Fibroblast of skin of left quadriceps (primary cell): ENCODE measurements at places on chromosomes 2 and 18.

DNA sequence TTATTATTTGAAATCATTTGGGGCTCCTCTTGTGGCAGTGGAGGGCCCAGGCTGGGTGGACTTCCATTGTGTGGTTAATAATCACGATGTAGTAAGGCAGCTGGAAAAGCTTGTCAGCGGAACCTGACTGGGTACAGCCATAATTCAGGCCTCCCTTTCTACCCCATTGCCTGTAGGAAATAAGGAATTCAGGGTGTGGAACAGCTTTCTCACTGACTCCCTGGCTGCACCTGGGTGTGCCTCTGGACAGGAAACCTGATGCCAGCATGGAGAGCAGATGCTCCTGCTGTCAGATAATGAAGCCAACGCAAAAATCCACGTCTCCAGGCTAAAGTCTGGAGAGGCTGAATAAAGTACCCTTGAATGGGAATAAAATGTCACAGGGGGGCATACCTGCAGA, 44.2 kb downstream of the LYPD6B start:
- no peak for DNase-seq

DNA sequence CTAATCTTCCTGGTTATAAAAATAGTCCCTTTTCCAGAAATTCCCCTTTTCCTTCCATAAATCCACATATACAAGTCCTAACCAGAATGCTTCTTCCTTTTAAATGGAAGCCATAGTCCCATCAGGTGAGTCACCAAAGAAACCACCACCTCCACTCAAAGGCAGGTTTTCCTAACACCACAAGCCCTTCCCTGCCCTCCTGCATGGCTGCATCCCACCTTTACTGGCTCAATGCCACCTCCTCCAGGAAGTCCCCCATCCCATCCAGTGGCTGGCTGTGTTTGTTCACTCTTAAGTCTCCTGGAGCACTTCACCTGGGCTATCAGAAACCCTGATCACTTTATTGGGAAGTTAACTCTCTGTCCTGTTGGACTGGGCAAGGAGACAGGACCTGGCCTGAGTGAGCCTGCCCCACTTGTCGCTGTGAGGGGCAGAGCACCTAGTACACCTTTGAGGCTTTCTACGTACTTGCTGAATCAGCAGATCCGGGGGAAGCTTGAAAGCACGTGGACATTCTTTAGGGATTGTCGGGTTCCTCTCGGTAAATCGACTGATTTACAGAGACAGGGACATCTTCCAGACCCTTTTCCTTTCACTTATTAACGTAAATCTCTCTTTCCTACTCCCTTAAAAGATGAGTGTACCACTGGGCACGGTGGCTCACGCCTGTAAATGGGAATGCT, 71.0 kb downstream of the NGEF start:
- DNase-seq: no peak

DNA sequence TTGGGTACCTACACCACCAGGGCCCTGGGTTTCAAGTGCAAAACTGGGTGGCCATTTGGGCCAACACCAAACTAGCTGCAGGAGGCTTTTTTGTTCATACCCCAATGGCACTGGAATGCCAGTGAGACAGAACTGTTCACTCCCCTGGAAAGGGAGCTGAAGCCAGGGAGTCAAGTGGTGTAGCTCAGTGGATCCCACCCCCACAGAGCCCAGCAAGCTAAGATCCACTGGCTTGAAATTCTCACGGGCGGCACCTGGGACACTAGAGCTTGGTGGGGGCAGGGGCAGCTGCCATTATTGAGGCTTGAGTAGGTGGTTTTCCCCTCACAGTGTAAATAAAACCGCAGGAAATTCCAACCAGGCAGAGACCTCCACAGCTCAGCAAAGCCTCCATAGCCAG, 46.0 kb upstream of the FAM110C start:
- DNase-seq: no peak

DNA sequence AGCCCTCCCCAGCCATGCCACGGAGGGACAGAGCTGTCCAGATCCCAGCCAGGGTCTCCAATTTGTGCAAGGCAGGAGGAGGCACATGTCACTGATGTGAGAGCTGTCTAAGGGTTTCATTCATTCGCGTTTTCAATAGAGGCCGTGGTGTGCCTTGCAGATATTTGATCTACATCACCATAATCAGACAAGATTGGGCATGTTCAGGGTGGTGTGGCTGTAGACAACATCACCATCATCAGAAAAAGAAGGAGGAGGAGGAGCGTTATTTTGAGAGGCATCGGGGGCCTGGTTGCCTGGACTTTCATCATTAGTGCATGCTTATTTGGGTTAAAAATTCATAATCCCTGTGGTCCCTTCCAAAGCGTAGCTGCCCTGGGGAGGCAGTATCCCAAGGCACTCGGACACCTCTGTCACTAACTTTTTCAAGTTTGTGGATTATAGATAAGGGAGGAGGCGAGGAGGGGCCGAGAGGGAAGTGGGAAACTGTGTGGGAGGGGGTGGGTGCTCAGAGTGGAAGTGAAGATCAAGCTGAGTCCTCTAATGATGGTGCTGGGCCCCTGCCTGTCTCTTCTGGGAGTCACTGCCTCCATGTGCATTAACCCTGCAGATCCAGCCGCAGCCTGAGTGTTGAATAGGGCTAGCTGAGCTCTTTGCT, 194.1 kb downstream of the CTIF start:
- no peak for DNase-seq

- no peak for DNase-seq
Observed at GRCh38 chr2:38415728-38416291, 38.7 kb upstream of the ATL2 start.

GRCh38 chr2:33111002-33111446, 164.3 kb downstream of the LTBP1 start:
- DNase-seq: peak; percentile 37

- DNase-seq: no peak
Observed at GRCh38 chr18:59959606-59960005, 59.8 kb downstream of the PMAIP1 start.

- DNase-seq: no peak
Observed at GRCh38 chr18:46070815-46071652, 1.0 kb downstream of the PSTPIP2 start.

DNA sequence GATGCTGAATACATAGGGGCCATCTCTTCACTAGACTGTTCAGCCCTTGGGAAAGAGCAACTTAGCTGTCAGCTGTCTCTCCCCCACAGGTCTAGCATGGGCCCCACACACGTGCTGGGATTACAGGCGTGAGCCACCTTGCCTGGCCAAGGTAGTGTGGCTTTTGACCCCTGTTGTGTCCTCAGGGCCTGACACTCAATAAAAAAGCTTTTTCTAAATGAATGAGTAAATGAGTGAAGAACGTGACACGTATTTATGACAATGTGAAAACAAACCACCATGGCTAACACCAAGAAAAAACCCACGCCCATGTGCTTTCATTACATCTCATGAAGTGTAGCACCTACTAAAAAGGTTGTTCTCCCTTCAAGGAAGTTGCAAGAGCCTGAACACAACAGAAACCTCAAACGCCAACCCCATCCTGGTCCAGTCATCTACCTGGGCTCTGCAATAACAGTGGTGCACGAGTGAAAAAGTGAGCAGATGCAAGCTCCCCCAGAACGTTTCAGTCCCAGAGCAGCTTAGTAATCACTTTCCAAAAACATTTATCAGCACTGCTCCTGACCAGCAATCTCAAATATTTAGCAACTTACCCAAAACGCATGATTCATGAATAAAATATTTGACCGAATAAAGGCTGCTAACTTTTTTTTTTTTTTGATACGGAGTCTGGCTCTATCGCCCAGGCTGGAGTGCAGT, 3.4 kb downstream of the WDFY1 start:
- DNase-seq: peak; percentile 80

DNA sequence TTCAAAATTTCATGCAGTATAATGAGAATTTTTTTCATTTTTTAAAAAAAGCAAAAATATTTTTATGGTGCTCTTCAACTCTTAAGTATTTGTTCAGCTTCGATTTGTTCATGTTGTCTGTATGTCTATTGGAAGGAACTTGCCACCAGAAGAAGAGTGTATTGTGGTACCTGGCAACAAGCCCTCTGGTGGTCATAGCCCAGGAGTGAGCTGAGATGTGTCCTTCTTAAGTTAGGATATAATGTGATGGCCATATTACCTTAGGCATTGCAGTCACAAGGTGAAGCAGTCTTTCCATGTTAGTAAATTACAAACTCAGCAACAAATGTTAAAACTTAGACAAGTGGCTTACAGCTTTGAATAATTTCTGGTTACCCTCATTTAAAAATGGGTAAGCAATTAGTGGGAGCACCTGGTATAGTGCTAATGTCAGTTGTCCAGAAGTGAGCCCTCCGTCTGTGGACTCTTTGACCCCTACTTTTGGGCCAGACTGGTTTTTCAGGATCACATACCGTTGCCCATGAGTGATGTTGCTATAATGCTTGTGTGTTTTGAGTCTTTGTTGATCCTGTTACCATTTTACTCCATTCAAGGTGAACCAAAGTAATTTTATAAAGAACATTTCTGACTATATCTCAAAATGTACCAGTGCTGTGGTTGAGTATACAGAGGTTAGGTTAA, 57.4 kb downstream of the MYO1B start:
- no peak for DNase-seq

GRCh38 chr2:234414596-234414995, 82.3 kb downstream of the ARL4C start:
- no peak for DNase-seq

DNA sequence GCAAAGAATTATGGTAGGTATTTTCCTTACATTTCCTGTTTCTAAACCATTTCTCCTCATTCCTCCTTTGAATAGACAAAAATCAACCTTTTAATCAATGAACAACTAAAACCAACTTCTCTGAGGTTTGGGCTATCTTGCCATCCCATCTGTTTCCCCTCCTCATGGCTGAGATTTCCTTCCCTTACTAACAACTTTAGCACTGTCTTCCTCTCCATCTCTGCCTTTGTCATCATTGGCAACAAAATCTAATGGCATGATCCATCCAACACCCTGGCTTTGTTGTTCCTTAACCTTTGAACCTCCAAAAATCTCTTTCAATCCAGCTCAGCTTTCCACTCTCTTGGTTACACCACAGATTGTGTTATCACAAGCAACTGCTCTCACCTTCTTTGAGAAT, 95.3 kb upstream of the FAM136A start:
- DNase-seq: no peak

- no peak for DNase-seq
Observed at GRCh38 chr2:217939629-217940245, 63.1 kb downstream of the TNS1 start.

GRCh38 chr2:114699423-114699944, 257.0 kb downstream of the DPP10 start:
- DNase-seq: no peak

DNA sequence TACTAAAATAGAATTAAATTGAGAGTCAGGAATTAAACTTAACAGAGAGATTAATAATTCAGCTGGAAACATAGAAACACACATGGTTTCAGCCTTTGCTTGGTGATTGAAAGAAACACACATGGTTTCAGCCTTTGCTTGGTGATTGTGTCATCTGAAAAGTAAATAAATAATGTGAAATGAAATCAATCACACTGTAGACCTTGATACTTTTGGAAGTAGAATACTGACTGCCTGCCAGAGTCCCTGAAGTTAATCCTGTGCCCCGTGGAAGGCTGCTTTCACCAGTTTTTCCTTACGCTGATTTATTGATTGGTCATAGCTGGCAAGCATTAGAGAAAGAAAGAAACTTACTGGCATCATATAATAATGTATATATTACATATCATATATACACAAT, 1252.7 kb upstream of the FAM98A start:
- DNase-seq: no peak

- no peak for DNase-seq
Observed at GRCh38 chr2:127597046-127597983, 48.6 kb upstream of the GPR17 start.

- no peak for DNase-seq
Observed at GRCh38 chr2:226839951-226840350, 4.1 kb downstream of the RHBDD1 start.

- no peak for DNase-seq
Observed at GRCh38 chr2:177603181-177603580, 210.6 kb downstream of the AGPS start.

DNA sequence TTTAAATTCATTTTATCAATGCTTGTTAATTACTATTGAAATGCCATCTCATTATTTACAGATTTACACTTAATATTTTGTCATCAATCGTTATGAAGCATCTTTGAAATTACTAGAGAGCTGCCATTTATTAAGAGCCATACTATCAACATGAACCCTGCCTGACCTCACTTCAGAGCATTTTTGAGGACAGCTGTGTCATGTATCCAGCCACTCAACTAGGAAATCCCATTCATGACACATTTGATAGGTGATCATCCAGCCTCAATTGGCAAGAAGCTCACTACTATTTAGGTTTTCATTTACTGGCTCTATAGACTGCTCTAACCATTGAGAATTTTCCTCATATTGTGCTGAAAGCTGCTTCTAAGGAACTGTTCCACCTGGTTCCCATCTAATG, 40.6 kb upstream of the TLK1 start:
- DNase-seq: no peak

DNA sequence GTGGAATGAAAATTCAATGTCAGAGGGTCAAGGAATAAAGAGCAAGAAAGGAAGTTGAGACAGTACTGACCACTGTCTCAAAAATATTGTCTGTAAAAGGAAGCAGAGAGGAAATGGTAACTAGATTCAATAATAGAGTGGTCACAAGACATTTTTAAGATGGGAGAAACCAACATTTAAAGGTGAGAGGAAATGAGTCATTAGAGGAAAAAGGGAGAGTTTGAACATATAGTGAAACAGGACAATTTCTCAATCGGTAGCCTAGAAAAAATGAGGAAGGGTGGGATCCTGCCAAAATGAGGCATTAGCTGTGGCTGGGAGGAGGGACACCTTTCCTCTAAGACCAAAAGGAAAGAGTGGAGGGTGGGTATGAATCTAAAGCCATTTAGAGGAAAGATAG, 288.5 kb downstream of the SP3 start:
- no peak for DNase-seq

DNA sequence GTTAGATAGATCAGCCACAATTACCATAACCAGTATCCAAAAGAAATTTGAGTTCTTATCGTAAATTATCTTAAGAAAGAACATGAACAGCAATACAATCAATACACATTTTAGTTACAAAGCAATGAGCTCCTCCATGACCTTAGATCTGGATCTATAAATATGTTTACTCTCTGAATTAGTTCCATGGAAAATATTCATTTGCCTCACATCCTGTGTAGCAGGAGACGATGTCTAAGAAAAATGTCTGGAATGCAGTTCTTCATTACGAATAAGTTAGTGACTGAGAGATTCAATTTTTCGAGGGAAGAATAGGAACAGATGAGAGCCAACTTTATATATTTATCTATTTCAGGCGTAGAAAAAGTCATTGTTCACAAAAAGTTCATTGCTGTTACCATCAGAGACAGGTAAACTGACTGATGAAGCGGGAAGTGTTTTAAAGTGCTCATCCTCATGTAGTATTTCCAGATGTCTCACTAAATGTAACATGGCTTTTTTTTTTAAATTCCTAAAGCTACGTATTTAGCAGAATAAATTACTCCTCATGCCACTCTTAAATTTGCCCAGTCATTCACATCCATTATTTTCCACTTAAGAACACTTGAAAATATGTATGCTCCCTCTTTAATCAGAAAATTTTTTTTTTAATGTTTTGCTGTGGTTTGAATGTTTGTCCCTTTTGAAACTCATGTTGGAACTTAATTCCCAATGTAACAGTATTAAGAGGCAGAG, 106.5 kb upstream of the SCN1A start:
- peak; percentile 63 for DNase-seq

DNA sequence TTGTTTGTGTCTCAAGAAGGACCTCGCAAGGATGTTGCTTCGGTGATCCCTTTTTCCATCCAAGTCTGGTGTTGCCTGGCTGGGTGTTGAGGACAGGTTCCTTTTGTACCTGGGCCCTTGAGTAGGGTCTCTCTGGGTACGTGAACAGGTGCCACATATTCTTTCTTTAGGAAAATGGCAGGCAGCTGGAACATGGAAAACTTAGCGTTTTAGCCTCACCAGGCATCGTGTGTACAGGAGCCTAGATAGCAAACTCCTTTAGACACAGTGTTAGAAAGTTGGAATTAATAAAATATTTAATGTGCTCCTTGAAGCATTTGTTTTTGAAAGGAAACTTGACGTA, 54.3 kb upstream of the RBM44 start:
- DNase-seq: no peak
